ENCODE measurements at places on chromosomes 2 and 18. TPM values are rescaled to one million over a fixed set of nuclear protein-coding genes. Genes with fewer than 3 reads are reported as not detected.
A peak's percentile ranks its signal among the peaks of the same experiment; 100 is the strongest.

REEP1 gene
- 2.2 TPM for total RNA-seq

NEU2 gene
- total RNA-seq, result not detected

DNA sequence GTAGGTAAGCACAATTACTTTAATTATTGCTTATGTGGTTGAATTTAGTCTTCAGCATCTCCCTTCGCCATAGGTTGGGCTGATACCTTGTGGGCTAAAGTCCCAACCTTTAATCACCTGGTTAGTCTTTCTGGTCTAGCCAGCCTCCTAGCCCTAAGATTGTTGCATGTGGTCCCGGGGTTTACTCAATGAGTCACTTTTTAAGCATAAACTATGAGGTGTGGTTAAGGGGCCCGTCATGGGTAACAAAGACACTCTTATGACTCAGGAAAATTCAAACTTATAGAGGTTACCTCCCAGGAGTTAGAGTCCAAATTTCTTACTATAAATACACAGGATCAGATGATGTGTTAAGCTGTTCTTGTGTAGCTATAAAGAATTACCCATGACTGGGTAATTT is 841.6 kb downstream of the TRIB2 start:
- peak; percentile 66 for DNase-seq

DNA sequence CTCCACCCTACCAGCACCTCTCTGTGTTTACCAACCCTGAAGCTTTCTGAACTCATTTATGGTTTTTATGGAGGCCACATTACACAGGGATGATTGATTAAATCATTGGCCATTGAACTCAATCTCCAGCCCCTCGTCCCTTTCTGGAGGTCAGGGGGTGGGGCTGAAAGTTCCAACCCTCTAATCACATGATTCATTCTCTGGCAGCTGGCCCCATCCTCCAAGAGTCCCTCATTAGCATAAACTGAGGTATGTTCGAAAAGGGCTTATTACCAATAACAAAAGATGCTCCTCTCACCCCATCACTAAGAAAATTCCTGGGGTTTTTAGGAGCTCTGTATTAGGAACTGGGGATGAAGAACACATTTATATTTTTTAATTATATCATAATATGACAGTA is 92.3 kb downstream of the DIS3L2 start:
- no peak for DNase-seq

GRCh38 chr2:8115966-8116365 is 565.9 kb upstream of the ID2 start:
- no peak for DNase-seq

GRCh38 chr2:200488169-200488568 is 21.7 kb downstream of the KCTD18 start:
- no peak for DNase-seq

GRCh38 chr2:207619764-207620203 is 5.4 kb downstream of the METTL21A start:
- DNase-seq, result no peak

DNA sequence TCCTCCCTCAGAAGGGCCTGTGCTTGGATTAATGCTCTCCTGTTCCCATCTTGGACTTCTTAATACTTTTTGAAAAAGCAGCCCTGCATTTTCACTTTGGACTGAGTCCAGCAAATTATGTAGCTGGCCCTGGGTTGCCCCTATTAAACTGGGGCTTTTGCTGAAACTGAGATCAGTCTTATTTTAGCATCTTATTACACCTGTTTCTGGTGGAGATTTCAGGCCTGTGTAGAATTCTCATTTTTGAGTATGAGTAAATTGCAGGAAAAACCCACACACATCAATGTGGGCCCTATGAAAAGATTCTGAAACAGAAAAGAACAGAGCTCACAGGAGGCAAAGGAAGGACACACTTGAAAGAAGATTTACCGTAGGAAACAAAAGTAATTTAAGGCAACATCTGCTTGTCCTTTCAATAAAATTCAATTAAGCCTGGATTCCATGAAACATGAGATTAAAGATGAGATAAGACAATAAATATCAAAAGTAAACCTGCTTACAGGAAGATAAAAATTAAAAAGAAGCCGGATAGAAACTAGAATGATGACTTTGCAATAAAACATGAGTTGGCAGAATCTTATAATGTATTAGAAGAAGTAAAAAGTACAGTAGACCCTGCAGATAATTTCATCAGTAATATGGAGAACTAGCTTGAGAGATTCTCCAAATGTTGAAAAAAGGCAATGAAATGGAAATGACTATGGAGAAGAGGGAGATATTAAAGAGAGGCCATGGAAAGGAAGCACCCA is 90.7 kb upstream of the GCFC2 start:
- no peak for DNase-seq

GRCh38 chr2:106156305-106157296 is 37.5 kb downstream of the UXS1 start:
- DNase-seq, result no peak

DNA sequence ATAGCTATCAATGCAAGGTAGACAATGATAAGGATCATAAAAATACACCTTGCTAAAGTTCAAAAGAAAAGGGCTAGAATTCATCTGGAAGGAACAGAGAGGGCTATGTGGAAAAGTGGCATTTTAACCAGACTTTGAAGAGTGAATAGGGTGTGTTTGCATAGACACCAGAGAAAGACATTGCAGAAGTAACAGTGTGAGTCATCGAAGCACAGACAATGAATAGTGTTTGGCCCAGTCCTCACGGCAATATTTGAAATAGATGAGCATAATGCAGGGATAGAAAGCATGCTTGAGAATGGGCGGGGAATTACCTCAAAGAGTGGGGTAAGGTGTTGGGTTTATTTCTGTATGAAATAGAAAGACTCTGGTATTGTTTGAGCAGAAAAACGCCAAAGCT is 24.2 kb downstream of the MYT1L start:
- DNase-seq, result no peak

DNA sequence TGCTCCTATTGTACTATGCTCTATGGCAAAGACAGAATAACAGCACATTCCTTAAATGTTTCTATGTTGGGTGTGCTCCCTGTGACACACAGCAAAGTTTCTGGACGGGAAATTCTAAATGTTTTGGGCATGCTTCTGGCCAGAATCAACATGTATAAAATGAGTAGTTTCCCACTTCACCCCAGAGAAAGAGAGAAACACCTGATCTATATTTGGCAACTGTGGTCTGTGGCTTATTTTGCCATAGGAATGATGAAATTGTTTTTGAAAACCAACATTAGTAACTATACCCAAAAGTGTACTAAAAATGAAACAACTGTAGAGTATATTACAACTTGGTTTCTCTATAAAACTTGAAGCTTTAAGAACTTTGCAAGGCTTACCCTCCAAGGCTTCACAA is 89.1 kb downstream of the RAD51AP2 start:
- no peak for DNase-seq

DNA sequence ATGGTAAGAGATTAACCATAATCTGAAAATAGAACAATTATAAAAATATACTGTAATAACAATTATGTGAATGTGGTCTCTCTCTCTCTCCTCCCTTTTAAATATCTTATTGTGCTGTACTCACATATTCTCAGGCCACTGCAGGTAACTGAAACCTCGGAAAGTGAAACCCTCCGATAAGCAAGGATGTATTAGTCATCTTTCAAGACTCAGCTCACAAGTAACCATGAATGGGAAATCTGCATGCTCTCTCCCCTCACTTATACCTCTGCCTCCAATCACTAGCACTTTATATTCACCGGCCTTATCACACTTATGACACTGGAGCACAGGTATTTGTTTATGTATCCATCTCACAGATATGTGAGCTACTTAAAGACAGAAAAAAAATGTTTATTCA is 139.7 kb downstream of the LRP2 start:
- DNase-seq, result no peak

- no peak for DNase-seq
These were observed 110.0 kb downstream of the TPGS2 start for GRCh38 chr18:36718705-36719328.

CRYGC gene
- total RNA-seq, result not detected

LCLAT1 gene
- 13.4 TPM for total RNA-seq

SLC9A4 gene
- total RNA-seq, result 0.40 TPM

ANKRD53 gene
- total RNA-seq, result 0.75 TPM

- DNase-seq, result no peak
These were observed 12.0 kb upstream of the DARS1 start for GRCh38 chr2:135997380-135997779.

GRCh38 chr2:135320465-135321355 is 210.3 kb downstream of the ZRANB3 start:
- no peak for DNase-seq

DNA sequence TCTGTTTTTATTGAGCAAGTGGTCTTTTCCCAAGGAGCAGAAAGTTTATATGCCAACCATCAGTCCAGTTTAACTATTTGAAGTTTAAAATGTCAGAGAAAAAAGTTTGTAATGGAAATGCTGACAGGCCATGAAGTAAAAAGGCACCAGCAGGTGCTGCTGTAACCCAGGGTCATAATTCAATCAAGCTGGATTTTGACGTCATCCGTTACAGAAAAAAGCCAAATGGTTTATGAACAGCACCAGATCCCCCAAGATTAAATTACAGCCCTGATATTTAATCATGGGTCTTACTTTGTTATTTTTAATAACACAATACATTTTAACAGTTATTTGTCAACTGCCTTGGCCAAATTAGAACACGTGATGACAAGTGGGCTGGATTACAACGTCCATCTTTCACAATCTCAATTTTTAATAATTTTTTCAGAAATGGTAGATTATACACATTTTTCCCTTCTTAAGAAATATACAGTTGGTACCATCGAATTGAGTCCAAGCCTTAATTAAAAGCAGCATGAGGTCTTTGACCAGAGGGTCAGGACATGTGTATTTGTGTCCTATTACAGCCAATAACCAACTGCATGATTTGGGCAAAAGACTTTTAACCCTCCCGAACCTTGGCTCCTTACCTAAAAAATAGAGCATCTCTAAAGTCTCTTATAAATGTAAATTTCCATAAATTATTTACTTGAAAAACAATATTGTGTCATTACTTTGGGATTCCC is 10.0 kb downstream of the TCF4 start:
- no peak for DNase-seq

DNA sequence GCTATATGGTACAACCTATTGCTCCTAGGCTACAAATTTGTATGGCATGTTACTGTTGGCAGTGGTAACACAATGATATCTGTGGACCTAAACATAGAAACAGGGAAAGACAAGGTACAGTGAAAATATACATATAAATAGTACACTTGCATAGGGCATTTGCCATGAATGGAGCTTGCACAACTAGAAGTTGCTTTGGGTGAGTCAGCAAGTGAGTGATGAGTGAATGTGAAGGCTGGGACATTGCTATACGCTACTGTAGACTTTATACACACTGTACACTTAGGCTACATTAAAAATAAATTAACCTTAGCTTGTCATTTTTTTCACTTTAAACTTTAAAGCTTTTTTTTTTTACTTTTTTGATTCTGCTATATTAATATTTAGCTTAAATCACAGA is 500.0 kb upstream of the SETBP1 start:
- DNase-seq, result no peak

DNA sequence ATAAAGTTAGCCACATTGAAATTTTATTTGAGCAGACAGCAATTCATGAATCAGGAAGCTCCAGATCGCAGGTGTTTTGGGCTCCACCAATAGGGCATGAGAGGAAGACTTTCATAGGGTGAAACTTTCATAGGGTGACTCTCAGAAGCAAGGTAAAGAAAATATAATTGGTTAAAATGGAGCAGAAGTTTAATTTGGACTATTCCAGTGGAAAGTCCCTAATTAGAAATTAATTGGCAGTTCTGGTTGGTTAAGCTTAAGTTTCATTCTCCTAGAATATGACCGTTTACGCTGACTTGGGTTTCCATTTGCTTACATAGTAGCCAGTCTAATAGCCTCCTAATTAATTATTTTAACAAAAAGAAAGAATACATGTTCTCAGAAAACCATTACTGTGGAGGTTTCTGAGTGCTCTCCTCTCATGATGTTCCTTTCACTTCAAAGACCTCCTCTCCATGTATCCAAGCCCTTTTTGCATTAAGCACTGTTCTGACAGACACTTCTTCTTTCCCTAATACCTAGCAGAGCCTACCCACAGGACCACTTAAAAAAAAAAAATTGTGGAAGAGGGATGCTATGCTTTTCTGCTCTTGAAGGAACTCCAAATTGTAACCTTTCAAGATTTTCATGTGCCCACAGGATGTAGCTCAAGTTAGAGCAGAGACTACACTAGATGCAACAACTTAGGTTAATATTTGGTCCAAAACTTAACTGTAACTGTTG is 99.1 kb downstream of the MREG start:
- DNase-seq, result no peak

PROKR1 gene
- 0.14 TPM for total RNA-seq

GRCh38 chr2:8676191-8676920 is 5.5 kb upstream of the ID2 start:
- no peak for DNase-seq

- DNase-seq, result no peak
These were observed 115.8 kb upstream of the NOSTRIN start for GRCh38 chr2:168686452-168687191.

DNA sequence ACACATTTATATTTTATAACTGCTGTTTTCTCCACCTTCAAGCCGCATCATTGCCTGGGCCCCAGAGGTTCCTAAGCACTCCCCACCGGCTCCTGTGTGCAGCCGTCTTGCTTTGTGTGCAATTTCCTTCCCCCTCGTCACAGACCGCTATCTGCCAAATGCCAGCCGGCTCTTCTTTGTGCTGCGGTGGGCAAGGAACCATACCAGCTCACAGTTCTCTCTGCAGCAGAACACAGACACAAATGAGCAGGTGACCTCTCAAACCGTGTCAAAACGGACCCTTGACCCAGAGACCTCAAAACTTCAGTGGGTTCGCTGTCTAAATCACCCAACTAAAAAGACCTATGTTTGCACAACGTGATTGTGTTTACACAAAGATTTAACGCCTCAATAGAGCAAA is 58.2 kb downstream of the KLF7 start:
- no peak for DNase-seq

- DNase-seq, result no peak
These were observed 265.1 kb downstream of the SH3BP4 start for GRCh38 chr2:235216901-235217300.

DNA sequence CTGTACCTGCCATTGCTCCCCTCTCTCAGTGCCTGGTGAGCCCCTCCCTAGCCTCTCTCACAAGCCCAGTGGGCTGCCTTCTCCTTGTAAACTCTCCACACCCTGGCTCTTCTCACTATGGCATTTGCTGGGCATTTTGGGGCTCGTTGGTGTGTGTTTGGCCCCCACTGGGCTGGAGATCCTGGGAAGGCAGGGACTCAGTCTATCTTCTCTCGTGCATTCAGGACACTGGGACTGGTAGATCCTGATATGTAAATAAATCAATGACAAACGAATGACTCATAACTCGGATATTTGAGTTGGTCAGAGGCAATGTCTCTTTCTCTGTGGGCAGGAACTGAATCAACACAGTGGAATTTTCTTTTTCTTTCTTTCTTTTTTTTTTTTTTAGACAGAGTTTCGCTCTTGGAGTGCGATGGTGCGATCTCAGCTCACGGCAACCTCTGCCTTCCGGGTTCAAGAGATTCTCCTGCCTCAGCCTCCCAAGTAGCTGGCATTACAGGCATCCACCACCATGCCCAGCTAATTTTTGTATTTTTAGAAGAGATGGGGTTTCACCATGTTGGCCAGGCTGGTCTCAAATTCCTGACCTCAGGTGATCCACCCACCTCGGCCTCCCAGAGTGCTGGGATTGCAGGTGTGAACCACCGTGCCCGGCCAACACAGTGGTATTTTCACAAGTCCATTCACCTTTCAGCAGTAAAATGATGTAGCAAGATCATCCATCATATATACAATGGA is 144.6 kb upstream of the SPRED2 start:
- peak; percentile 92 for DNase-seq

TMEM182 gene
- total RNA-seq, result 3.5 TPM
